NB4 (cell line): ENCODE measurements at places on chromosomes 3 and 15.

DNA sequence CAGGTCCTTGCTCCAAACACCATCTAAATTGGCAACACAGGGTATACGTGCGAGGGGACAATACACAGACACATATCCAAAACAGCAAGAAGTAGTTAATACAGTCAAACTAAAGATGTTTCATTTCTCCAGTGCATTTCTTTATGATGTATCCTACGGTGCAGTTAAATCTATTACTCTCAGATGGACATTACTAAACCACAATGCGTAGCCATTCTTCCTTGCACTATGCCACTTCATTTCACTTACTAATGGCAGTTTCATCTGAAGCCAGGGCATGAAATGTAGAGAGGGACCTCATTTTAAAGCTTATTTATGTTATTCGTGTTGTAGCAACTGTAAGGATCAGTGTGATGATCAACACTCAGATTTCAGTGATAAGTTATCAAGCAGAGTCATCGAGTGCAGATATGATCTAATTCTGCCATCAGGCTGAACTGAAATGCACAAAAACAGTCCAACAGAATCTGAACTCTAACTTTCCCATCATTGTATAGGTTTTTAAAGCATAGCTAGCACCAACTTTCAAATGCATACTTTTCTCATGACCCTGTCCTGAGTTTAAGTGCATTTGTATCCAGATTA is 14.5 kb downstream of the TNIK start:
- no peak for DNase-seq

GRCh38 chr15:91609231-91609630 is 244.3 kb upstream of the SLCO3A1 start:
- DNase-seq = no peak

GRCh38 chr3:54631516-54632325 is 296.1 kb downstream of the LRTM1 start:
- no peak for DNase-seq

GRCh38 chr3:152254041-152254440 is 14.7 kb upstream of the MBNL1 start:
- DNase-seq = no peak

DNA sequence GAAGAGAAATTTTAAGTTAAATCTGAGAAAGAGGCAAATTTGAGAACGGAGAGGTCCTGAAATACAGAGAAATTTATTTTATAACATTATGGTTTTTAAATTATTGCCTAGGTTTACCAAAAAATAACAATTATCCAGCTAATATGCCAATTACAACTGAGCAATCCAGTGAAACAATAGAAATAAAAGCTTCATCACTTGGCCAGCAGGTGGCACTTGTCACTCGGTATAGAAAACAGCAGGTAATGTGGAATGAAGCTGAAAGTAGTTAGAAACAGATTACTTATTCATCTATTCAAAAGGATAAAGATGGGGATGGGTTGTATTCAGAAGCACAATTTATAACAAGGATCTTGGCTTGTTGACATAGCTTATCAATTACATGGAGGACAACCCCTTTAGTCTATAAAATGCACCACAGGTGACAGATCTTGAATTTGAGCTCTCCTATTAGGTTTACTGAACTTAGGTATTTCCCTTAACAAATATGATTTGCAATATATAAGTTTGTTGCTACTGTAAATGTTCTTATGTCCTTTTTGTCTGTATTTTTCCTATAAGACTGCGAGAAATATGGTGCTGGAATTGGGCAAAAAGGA is 70.1 kb upstream of the GUCA1C start:
- DNase-seq = peak; percentile 44

GRCh38 chr15:83105440-83105839 is 2.0 kb upstream of the TM6SF1 start:
- DNase-seq = peak; percentile 40

DNA sequence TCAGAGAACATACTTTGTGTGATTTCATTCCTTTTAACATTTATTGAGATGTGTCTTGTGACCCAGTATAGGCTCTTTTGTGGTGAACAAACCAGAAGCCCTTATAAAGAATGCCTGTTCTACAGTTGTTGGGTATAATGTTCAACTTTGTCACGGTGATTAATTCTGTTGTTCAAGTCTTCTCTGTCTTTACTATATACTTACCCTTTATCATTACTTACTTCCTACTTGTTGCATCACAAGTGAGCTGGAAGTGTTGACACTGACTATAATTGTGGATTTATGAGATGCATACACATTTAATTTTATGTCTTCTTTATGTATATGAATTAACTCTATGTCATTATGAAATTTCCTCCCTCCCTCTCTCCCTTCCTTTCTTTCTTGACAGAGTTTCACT is 59.7 kb upstream of the TBL1XR1 start:
- peak; percentile 12 for DNase-seq

DNA sequence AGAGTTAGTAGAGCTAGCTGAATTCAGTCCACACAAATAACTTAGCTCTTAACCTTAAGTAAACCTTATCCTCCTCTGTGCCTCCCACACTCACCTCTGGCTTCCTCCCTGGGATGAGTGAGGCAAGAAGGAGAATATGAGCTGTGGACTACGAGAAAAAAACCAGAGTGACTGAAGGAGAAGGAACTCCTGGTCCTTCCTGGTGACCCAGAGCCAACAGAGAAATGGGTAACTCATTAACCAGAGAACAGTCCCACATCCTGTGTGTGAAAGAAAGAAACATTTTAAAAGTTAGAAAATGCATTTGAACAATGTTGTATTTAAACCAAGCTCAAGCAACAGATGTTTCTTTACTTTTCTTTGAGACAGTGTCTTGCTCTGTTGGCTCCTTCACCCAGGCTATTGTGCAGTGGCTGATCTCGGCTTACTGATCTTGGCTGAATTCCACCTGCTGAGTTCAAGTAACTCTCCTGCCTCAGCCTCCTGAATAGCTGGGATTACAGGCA is 27.5 kb upstream of the FAM81A start:
- DNase-seq = no peak

DNA sequence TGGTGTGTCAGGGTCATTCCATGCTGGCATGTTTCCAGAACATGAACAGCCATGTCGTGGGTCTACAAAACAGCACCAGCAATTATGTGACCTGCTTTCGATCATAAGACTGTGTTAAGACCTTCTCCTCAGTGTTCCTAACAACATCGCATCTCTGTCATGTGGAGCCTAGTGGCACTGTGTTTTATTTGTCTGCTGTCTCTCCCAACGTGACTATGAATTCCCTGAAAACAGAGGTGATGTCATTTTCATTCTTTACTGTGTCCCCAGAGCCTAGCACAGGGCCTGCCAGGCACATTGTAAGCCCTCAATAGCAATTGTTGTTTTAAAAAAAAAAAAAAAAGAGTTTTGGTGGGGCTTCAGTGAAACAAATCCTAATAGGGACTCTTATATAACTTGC is 94.2 kb upstream of the IL12A start:
- no peak for DNase-seq

GRCh38 chr3:7410782-7411181 is 549.9 kb downstream of the GRM7 start:
- no peak for DNase-seq

GRCh38 chr3:44680921-44681455 is 31.5 kb upstream of the ZNF502 start:
- DNase-seq = no peak

DNA sequence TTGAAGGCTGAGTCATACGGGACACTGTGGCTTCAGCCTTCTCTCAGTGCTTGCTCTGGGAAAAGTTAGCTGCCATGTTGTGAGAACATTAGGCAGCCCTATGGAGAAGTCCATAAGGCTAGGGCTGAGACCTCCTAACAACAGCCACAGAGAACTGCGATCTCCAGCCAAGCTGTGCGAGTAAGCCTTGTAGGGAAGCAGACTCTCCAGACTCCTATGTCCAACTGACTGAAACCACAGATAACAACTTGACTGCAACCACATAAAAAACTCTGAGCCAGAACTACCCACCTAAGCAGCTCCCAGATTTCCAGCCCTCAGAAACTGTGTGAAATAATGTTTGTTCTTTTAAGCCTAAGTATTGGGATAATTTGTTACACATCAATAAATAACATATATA is 40.7 kb downstream of the DENND6A start:
- no peak for DNase-seq

GRCh38 chr15:27183201-27183600 is 212.2 kb downstream of the GABRG3 start:
- no peak for DNase-seq

DNA sequence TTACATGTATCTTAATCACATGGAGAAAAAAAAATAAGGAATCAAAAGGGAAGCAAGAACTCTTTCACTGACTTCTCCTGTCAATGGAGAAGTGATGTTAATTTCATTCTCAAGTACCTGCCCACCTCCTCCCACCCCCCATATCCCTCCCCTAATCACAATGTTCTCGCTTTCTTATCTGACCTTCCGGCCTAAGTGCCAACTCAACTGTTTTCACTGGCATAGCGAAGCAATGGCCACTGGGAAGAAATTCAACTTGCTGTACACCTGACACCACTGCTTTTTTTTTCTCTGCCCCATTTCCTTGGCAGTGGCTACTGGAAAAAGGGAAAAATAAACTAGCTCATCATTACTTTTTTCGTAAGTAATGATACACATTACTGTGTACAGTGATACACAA is 3.8 kb downstream of the SGO1 start:
- no peak for DNase-seq

GRCh38 chr15:68650901-68651709 is 72.3 kb downstream of the CORO2B start:
- peak; percentile 48 for DNase-seq

DNA sequence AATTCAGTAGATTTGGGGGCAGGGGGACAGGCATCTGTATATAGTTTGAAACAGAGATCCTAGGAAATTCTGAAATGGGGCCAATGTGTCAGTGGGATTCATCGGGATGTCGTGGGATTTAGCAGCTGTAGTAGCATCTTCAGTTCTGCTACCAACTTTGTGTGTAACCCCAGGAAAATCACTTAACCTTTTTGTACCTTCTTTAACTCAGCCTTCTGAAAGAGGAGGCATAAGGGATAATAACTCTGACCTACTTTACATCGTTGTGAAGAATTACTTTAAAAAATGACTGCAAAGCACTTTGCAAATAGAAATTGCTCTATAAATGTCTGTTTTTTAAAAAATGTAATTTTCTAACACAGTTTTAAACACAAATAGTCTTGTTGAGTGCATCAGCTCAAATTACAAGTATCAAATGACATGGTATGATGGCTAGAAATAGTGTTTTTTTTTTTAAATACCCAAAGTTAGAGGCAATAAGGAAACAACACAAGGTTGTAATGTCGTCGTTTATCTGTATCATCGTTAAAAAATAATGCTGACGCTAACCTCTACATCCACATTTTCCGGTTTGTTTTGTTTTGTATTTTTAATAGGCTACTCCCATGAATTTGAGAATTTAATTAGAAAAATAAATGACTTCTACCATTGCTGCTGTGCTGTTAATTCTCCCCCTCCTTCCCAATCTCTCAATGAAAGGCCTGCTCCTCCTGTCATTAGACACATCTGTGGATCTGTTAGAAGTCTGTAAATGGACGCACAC is 338.5 kb downstream of the PTPRG start:
- no peak for DNase-seq

- no peak for DNase-seq
Observed at GRCh38 chr3:66693461-66694031, 192.7 kb upstream of the LRIG1 start.

GRCh38 chr3:127445581-127446343 is 144.8 kb downstream of the TPRA1 start:
- no peak for DNase-seq

GRCh38 chr3:65720989-65721737 is 317.6 kb downstream of the MAGI1 start:
- no peak for DNase-seq

- no peak for DNase-seq
Observed at GRCh38 chr3:16090024-16090423, 84.5 kb upstream of the GALNT15 start.

DNA sequence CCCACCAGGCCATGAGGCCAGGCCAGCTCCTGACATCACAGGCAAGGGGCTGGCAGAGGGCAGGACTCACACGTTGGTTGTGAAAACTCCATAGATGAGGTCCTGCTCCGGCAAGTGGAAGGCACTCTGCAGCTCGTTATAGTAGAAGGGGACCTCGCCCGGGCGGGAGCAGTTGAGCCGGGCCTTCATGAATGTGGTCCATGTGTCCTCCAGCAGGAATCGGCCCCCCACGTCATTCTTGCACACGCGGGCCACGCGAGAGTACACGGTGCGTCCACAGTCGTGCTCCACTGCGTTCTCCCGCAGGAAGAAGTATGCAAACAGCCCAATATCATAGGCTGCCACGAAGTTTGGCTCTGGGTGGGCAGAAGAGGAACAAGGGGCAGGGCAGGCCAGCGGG is 101.2 kb downstream of the SEMA5B start:
- DNase-seq = no peak

GRCh38 chr3:189664311-189664710 is 33.1 kb downstream of the TP63 start:
- DNase-seq = peak; percentile 50

GRCh38 chr3:58144478-58145325 is 66.1 kb downstream of the DNASE1L3 start:
- DNase-seq = no peak

DNA sequence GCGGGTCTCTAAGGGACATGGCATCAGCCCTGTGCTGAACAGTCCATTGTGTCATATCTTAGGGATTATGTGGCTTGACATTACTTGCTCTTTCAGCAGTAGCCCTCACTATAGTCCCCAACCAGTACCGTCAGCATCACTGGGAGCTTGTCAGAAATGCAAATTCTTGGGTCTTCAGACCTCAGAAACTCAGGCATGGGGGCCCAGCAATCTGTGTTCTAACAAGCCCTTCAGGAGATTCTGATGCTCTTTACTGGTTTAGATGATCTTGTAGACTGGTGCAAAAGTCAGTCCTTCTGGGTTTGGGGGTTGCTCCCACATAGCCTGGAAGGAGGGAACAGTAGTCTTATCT is 39.0 kb upstream of the TRAK1 start:
- DNase-seq = no peak

GRCh38 chr3:71724584-71725270 is 475 bp downstream of the EIF4E3 start:
- DNase-seq = peak; percentile 61

GRCh38 chr3:49665822-49666519 is 8.2 kb upstream of the APEH start:
- no peak for DNase-seq

DNA sequence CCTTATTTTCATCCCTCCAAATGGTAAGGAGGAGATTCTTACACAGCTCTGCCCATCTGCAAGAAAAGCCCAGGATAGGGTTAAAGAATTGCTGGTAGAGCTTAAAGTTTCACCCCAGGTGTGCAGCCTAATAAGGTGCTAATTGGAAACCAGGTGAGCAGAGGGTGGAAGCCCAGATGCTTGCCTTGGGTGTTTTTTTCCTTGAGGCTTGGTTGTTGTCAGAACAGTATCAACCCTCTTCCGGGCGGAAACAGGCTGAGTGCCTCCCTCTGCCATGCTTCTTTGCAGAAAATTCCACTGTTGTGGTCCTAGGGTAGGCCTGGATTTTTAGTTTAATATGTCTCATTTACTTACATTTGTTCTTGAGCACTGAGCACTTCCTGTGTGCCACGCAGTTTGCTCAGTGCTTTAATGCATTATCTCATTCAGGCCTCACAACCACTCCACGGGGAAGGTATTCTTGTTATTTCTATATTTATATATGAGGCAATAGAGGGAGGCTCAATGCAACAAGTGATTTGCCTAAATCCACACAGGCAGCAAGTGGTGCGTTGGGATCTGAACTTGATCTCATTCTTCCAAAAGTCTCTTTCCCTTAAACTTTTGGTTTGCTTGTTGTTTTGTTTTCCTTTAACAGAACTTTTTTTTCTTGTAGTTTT is 115.0 kb upstream of the LRIG1 start:
- no peak for DNase-seq
